Urothelium cell line (cell line): ENCODE measurements at places on chromosomes 13 and 19.

DNA sequence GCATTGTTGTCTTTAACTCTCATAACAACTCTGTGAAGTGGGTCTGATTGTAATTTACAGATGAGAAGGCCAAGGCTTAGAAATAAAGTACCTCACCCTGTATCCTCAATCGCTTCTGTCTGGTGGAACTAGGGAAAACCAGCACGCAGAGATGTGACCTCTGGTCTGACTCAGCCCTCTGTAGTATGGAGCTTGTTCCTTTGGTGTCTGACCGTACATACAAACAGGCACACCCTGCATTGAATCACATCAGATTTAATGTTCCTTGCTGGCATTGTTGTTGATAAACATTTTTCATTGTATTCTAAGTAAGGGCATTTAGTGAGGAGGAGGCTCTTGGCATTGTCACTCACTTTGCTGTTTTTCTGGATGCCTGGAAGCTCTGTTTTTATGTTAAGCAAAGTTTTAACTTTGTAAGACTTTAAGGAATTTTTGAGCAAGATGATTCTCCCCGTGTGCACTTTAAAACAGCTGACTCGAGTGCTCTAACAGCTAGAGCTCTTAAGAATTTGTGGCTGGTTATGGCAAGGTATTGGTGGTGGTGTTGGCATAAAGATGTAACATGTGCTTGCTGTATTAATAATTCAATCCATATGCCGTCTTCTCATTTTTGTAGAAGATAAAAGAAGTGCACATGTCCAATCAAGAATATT is 89.0 kb upstream of the SPATA13 start:
- no peak for DNase-seq

GRCh38 chr13:94987869-94988268 is 275.5 kb upstream of the SOX21 start:
- DNase-seq, result no peak

- no peak for DNase-seq
These were observed at the start of gene LRRC25 for GRCh38 chr19:18397242-18398202. TSS of gene LRRC25 (minus strand) at chr19:18397622. CDS start at chr19:18396963, 659 bp downstream.

GRCh38 chr13:39034085-39034484 is 3.8 kb downstream of the PROSER1 start:
- no peak for DNase-seq

DNA sequence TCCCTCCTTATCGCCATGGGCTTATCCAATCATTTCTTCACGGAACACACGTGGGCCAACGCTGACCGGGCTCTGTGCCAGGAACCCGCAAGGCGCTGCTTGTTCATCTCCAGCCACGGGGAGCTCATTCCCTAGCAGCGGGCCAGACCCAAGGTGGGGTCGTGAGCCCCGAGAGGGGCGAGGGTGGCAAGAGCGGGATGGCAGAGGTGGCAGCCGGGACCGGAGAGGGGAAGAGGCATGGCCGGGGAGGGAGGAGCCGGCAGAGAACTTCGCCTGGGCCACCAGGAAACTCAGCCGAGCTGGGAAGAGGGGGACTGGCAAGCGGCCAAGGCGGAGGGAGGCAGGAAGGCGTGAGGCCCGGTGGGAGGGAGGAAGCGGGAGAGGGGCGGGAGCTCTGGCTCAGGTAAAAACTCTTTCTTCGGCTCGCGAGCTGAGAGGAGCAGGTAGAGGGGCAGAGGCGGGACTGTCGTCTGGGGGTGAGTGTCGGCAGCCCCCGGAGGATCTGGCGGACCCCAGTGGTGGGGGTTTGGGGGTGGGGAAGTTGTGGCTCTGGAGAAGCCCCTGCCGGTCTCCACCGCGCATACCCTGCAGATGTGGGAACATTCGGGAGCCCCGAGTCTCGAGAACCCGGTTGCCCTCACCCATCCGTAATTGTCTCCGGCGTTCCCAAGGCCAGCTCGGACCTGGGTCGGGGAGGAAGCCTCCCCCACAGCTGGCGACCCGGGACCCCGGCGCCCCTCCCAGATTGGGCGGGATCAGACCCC is at the start of gene B3GNT3:
Gene B3GNT3 (plus strand): TSS at position 408 of the 764 bp plus-strand sequence. CDS start 12,670 bp downstream, outside the sequence.
- DNase-seq, result peak; percentile 82

DNA sequence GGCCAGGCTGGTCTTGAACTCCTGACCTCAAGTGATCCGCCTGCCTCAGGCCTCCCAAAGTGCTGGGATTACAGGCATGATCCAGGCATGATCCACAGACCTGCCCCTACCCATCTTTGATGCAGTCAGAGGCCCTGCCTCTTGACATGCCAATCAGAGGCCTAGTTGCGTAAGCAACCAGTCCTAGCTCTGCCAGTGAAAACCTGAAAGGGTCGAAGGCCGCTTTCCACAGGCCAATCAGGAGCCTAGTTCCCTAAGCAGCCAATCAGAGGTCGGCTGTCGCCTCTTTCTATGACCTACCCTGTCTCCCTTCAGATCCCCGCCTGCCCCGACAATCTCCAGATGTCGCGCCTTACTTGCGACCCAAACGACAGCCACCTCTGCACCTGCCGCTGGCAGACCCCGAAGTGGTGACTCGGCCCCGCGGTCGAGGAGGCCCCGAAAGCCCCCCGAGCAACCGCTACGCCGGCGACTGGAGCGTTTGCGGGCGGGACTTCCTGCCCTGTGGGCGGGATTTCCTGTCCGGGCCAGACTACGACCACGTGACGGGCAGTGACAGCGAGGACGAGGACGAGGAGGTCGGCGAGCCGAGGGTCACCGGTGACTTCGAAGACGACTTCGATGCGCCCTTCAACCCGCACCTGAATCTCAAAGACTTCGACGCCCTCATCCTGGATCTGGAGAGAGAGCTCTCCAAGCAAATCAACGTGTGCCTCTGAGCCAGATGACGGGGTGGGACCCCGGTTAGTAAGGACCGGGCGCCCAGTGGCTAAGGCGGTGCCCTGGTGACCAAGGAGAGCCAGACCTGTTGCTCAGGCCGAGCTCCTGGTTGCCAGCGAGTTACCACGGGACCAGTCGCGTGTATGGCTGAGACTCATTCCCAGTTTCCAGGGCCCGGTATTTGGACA is 6.3 kb downstream of the SYDE1 start:
- DNase-seq, result no peak

GRCh38 chr13:20416223-20416745 is 109.4 kb downstream of the CRYL1 start:
- DNase-seq, result no peak

- no peak for DNase-seq
These were observed 63.8 kb upstream of the PABPC3 start for GRCh38 chr13:25032160-25032559.

- DNase-seq, result no peak
These were observed 37.6 kb upstream of the IGFL1 start for GRCh38 chr19:46191972-46192371.

DNA sequence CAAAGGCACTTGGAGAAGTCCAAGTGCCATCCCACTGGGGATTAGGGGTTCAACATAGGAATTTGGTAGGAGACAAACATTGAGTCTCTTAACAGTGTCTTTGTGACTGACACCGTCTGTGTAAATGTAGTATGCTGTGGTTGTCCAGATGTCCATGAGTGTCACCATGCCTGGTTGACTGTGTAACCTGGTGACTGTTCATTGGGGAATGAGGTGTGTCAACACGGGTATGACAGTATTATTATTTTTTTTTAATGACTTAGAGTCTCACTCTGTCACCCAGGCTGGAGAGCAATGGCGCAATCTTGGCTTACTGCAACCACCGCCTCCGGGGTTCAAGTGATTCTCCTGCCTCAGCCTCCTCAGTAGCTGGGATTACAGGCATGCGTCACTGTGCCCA is 16.2 kb downstream of the PKN1 start:
- DNase-seq, result no peak

- no peak for DNase-seq
These were observed 36.7 kb upstream of the DOCK9 start for GRCh38 chr13:99014522-99014921.

GRCh38 chr19:369256-369655 is 24.7 kb upstream of the MIER2 start:
- no peak for DNase-seq

GRCh38 chr13:80359778-80360452 is 19.0 kb upstream of the SPRY2 start:
- DNase-seq, result no peak

DNA sequence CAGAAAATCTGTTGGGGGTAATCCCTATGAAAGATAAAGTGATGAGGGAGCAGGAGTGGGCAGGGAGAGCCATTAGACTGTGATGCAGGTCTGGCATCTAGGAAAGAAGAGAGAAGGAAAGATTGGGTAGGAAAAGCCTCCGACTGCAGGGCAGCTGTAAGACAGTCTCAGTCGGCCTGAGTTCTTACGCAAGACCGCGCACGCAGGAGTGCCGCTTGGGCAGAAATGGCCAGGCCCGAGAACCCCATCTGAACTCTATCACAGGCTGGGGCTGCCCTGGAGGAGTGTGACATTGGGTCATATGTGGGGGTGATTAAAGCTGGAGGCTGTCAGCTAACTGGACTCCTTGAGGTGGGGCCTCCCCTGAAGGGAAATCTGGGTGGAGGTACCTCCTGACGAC is 13.9 kb upstream of the FBXL3 start:
- no peak for DNase-seq

DNA sequence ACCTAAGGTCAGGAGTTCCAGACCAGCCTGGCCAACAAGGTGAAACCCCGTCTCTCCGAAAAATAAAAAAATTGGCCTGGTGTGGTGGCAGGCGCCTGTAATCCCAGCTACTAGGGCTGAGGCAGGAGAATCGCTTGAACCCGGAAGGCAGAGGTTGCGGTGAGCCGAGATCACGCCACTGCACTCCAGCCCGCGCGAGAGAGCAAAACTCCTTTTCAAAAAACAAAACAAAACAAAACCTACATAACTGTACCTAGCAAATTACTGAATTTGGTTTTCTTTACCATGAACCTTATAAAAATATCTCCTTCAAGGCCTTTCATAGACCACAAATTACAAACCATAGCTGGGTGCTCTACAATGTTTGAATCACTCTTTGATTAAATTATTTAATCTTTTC is 760 bp downstream of the ZNF91 start:
- DNase-seq, result no peak

GRCh38 chr19:14073261-14073924 is 807 bp downstream of the MISP3 start:
- peak; percentile 68 for DNase-seq

DNA sequence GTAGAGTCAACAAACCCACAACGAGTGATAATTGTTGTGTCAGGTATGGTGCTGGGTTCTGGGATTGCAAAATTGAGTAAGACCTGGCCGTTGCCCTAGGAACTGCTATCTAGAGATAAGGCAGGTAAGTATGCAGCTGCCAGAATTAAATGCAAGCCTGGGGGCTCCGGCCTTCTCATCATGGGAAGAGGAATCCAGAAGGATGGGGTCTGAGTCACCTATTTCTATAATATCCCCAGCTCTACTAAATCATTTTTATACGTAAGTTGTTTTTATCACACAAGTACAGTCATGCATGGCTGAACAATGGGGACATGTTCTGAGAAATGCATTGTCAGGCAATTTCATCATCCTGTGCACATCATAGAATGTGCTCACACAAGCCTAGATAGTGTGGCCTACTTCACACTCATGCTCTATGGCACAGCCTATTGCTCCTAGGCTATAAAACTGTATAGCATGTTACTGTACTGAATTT is 203.0 kb downstream of the KLF5 start:
- DNase-seq, result no peak

DNA sequence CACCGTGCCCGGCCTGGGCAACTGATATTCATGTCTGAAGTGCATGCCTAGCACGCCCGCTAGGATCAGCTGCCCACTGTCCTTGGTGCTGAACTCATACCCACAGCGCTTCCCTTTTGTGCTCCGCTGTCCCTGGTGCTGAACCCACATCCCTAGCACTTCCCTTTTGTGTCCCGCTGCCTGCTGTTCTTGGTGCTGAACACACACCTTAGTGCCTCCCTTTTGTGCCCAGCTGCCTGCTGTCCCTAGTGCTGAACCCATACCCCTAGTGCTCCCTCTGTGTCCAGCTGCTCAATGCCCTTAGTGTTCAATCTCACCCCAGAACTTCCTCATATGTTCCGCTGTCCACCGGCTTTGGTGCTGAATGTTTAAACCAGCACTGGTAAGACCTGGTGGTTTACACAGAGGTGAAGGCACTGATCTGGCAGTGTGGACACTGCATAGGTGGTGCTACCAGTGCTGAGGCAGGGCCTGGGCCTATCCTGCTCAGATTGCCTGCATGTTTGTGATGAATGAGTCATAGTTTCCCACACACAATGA is 26.3 kb upstream of the SIGLEC11 start:
- DNase-seq, result peak; percentile 84

DNA sequence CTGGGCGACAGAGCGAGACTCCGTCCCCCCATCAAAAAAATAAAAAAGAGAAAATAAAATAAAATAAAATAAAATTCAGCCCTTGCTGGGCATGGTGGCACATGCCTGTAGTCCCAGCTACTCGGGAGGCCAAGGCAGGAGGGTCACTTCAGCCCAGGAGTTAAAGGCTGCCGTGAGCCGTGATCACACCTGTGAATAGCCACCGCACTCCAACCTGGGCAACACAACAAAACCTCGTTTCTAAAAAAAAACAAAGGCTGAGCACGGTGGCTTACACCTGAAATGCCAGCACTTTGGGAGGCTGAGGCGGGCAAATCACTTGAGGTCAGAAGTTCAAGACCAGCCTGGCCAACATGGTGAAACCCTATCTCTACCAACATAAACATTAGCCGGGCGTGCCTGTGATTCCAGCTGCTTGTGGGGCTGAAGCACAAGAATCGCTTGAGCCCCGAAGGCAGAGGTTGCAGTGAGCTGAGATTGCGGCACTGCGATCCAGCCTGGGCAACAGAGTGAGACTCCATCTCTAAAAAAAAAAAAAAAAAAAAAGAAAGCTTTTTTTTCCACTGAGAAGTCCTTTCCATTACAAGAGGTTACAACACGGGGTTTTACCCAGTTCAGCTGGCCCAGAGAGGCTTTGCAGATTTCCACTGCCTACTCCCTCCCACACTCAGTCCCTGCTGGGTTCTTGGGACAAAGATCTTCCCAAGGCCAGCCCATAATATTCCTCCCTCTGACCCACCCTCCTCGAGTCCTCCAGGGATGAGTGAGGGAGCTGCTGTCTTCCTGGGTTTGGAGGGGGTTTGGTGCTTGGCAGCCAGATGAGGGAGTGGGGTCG is 6.4 kb downstream of the ANGPTL4 start:
- DNase-seq, result no peak

DNA sequence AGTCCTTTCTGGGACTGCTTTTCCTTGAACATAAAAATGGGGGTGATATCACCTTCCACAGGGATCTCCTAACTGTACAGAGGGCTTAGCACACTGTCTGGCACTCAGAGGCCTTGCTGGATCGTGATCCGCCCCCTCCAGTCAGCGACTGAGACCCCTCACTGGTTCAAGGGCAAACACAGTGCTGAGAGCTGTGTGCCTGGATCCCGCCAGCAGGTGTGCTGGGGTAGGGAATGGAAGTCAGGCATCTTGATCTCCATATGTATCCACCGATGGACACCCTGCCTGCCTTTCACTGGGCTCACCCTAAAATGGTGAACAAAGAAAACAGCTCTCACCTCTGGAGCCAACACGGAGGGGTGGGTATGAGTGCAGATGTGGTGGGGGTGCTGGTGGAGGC is 64.3 kb downstream of the IRS2 start:
- DNase-seq, result no peak

DNA sequence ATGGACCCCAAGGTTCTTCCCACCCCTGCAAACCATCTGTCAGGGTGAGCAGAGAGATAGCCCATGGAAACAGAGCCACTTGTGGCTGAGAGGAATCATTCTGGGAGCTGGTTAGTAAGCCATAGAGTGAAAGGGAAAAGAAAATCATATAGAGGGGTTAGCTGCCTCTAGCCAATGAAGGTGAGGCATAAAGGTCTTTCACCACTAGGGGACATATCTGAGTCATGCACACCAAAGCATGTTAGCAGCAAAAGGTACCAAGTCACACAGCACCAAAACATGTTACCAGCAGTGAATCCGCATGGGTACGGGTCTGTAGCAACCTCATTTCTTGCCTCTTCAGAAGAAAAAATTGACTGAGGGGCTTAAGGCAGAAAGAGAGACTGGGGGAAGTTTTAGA is 76.7 kb upstream of the ZNF43 start:
- no peak for DNase-seq

- no peak for DNase-seq
These were observed 208.7 kb upstream of the OBI1 start for GRCh38 chr13:78867655-78868054.
